Stimulated activated CD8-positive, alpha-beta memory T cell treated with anti-CD3 and anti-CD28 coated beads, Interleukin-4, amount 100 ng/mL, for 24 hours (primary cell): ENCODE measurements at places on chromosomes 5 and 9.
A peak's percentile ranks its signal among the peaks of the same experiment; 100 is the strongest.

GRCh38 chr5:19488786-19489185 lies 499.2 kb downstream of the CDH18 start:
- DNase-seq = no peak

- peak; percentile 30 for DNase-seq
Measured at GRCh38 chr9:135939351-135940265, 21.6 kb downstream of the UBAC1 start.

DNA sequence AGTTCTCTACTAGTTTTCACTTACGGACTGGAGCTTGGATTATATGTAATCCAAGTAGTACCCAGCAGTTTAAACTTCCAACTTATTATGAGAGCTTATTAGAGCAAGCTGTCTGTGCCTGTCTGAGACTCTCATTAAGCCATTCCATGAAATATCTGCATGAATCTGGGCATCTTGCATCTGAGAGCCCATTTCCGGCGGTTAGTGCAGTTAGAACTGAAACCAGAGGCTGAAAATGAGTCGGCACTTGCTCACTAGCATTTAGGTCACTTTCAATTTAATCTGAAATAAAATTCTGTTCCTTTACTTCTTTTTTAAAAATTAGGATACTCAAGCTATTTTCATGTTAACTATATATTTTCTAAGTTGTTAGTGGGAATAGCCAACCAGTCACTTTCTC lies 102.2 kb downstream of the MEGF10 start:
- DNase-seq = no peak

- DNase-seq = no peak
Measured at GRCh38 chr5:81719743-81720345, 31.1 kb downstream of the SSBP2 start.

GRCh38 chr5:107968998-107969397 lies 298.3 kb upstream of the EFNA5 start:
- no peak for DNase-seq

DNA sequence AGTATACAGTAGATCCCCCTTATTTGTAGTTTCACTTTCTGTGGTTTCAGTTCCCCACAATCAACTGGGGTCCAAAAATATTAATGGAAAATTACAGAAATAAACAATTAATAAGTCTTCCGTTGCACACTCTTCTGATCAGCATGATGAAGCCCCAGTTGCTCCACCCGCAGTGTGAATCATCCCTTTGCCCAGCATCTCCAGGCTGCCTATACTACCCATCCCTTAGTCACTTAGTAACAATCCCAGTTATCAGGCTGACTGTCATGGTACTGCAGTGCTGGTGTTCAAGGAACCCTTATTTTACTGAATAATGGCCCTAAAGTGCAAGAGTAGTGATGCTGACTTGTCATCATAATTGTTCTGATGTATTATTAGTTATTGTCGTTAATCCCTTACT lies 28.9 kb downstream of the SHC3 start:
- no peak for DNase-seq

DNA sequence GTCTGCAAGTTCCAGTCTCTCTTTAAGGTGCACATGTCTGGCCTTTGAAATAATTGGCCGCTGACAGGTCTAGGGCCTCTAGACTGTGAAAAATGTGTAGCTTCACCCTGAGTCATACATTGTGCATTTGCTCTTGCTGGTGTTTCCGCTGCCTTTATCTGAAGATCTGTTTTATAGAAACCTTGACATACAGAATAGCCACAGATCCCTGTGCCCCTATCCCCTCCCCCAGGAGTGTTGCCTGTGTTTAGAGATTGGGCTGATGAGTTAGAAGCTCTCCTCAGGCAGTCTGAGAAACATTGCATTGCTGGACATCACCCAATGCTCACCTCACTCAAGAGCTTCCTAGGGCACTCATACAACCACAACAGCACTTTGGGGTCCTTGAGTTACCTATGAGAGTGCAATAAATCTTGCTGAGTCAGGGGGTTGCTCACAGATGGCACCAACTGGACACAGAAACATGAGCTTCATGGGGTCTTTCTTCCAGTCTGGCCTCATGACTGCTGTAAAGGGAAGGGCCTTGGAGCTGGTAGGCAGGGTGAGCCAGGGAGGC lies 3.8 kb upstream of the ZNF782 start:
- DNase-seq = no peak

DNA sequence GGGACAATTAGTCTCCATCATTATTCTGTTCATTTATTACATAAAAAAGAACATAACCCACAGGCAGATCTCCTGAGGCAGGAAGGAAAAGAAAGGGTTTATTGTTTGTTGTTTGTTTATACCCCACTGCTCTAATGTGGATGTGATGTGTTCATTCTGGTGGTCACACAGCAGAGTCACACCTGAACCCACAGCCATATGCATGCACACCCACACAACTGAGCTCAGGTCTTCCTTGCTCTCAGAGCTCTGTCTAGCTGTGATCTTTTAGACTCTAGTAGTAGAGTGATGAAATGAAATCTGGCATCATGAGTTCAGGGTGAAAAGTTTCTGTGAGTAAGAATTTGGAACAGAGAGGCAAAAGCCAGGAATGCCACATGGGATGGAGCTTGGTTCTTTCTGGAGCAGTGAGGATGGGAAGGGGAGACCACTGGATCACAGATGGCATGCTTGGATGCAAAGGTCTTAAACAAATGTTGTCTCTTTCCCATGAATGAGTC lies 227.0 kb downstream of the PAPPA start:
- no peak for DNase-seq

- no peak for DNase-seq
Measured at GRCh38 chr5:55620009-55620765, 85.4 kb upstream of the PLPP1 start.

- DNase-seq = no peak
Measured at GRCh38 chr5:10505517-10506095, 58.3 kb upstream of the ANKRD33B start.

DNA sequence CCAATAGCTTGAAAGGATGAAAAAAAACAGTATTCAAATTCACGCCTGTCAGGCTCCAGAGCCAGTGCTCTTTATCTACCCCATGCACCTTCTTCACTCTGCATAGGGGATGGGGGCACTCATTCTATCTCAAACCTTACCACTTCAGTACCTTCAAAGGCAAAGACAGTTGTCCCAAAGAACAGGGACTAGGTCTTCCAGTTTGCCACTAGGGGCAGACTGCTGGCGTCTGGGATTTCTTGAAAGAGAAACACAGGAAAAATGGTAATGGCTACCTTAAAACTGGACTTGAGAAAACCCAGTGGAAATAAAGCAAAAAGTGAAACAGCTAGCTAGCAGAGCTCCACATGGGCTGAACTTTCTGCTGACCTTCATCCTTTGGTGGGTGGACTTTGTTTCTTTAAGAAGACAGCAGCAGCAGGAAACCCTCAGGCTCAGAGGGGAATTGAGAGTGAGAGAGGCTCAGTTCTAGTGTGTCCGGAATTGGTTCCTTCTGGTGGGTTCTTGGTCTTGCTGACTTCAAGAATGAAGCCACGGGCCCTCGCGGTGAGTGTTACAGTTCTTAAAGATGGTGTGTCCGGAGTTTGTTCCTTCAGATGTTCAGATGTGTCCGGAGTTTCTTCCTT lies 41.0 kb upstream of the SLC36A1 start:
- no peak for DNase-seq

GRCh38 chr9:135281791-135282737 lies 194.6 kb downstream of the OLFM1 start:
- no peak for DNase-seq

DNA sequence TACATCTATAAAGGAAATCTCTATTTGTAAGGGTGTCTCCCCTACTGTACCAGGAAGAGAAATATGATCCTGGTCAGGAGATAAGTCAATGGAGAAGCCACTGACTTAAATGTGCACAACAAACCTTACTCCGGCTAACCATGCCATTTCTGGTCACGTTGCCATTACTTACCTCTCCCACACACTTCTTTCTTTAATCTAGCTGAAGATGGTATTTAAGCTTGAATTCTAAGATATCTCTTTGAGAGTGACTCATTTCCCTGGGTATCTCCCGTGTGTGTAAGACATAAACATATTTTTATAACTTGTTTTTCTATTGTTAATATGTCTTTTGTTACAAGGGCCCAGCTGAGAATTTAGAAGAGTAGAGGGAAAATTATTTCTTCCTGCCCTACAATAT lies 296.6 kb downstream of the SEMA5A start:
- DNase-seq = no peak

- no peak for DNase-seq
Measured at GRCh38 chr9:130640681-130641080, 23.7 kb upstream of the PRDM12 start.

DNA sequence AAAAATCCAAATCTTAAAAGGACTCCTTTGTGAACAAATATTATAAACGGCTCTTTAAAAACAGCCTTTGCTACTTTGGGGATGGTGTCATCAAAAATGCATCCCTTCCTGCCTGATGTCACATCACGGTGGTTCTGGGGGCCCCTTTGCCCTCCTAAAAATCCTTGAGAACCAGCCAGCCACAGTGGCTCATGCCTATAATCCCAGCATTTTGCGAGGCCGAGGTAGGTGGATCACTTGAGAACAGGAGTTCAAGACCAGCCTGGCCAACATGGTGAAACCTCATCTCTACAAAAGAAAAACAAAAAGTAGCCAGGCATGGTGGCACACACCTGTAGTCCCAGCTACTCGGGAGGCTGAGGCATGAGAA lies 43.9 kb downstream of the FNBP1 start:
- no peak for DNase-seq

DNA sequence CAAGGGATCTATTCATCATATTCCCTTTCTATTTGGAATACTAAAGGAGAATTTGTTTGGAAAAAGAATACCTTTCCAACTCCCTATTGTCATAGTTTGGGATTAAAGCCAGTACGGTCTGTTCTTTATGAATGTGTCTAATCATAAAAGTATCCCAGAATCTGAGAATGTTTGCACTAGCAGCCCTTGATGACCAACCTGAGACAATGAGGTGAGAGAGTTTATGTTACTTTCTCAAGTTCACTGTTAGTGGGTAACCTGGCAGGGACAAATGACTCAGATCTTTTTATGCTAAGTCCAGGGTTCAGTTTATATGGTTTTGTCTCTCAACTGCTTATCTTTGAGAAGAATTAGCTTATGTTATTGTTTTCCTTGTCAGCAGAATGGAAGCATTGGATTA lies 25.3 kb upstream of the TLR4 start:
- DNase-seq = no peak

GRCh38 chr5:16812911-16813310 lies 123.2 kb downstream of the MYO10 start:
- no peak for DNase-seq

DNA sequence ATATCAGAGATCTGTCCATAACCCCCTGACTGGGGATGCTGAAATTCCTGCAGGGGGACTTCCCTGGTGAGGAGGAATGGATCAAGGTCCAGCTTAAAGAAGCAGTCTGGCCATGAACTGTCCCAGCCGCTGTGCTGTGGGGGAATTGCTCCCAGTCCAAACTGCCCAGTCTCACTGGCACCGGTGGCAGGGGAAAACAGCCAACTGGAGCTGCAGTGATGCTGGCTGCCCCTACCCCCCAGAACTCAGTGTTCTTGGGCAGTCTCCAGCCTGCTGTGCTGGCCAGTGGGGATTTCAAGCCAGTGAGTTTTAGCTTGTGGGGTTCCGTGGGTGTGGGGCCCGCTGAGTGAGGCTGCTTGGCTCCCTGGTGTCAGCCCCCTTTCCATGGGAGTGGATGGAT lies 306.5 kb upstream of the RPS23 start:
- DNase-seq = no peak

DNA sequence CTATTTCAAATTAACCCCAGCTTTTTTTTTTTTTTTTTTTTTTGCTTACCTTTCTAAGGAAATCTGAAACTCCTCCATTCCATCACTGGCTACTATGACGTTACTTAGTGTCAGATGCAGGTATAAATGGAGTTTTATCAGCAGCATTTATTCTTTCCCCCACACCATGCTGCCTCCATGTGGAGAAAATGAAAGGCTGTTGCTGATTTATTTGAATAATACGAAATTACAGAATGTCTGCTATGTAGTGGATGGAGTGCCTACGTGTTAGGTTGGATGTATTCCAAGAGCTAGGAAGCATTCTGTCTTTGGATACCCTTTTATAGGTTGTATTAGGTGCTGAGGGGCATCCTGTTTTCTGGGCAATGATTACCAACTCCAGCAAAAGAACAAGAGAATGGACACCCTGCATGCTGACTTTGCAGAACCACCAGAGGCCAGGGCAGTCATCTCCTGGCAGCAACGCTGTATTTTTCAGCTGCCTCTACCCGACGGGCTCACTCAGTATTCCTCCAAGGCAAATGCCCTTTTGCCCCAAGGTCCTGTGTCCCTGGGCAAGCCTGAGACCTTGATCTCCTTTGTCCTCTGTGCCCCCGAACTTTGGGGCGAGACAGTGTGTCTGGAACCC lies 199.5 kb downstream of the ALDH1A1 start:
- DNase-seq = no peak

GRCh38 chr9:73845539-73845938 lies 651.6 kb upstream of the RORB start:
- DNase-seq = no peak

- DNase-seq = no peak
Measured at GRCh38 chr9:27703216-27703980, 130.1 kb upstream of the C9orf72 start.

DNA sequence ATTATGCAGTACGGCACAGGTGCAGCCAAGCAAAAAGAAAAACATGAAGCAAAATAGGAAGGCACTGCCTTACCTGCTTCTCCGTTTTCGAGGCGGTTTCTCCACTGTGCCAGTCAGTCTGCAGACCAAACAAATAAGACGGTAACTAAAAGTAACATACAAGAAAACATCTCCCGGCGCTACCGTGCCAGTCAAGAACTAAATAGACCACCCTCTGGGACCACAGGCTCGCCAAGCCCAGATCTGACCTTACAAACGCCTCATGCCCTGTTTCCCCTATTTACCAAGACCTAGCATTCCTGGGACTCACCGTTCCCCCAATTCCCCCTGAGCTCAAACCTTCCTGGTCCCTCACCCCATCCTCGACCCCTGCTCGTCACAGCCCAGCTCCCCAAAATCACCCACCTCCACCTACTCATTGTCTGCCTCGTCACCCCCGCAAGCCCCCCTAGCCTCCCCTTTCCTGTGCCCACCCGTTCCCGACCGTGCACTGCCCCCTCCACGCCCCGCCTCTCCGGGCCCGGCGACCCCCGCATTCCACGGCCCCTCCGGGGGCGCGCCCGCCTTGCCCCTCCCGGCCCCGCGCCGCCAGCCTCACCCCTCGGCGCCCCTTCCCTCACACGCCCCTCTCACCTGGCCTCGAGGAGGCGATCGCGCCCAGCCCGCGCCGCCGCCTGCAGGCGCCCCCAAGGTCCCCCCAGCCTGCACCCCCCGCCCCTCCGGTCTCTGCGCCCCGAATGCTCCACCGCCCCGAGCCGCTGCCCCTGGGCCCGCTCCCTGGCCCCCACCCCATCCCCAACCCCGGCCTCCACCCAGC lies 560 bp downstream of the SCAI start:
- no peak for DNase-seq

DNA sequence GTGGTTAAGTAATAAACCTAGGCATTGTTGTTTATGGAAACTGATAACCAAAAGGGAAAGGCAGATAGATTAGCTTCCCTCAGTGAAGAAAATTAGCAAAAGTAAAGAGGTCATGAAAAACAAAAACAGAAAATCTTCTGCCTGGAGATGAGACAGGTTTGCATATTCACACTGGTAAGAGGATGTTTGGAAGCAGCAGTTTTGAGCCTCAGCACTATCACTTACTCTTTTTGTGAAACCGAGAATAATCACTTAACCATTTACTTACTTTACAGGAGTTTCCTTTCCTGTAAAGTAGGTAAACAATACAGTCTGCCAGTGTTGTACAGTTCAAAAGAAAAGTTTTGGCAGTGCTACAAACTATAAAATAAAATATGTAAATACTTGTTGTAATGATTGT lies 35.5 kb upstream of the EMB start:
- no peak for DNase-seq
